ENCODE measurements at places on chromosomes 4 and X.

DNA sequence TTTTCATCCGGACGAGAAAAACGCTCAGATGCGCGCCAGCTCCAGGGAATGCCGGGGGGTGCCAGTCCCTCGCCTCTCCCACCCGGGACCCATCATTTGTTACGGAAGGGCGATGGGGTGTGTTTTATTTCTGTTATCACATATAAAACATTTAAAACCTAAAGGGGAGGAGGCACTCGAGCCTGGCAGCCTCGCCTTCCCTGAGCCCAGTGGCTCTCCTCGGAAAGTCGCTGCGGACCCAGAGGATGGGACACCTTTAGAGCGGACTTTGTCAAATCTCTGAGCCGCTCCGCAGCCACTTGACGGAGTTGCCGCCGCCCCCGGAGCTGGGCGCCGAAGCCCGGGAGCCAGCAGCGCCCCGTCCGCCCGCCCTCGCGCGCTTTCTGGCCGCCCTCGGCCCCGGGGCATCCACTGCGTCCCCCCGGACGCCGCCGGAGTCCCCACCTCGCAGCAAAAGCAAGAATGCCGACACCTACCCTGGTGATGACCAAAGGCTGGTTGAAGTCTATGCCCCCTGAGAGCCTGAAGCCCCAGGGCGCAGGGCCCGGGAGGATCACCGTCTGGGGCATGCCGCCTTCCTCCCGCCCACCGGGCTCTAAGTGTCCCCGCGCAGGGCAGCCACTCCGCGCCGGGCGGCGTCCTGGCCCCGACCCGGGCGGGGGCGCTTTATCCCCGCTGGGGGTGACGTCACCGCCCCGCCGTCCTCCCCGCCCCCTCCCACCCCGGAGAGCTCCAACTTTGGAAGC is at the start of gene PDLIM3:
Gene PDLIM3 (minus strand): TSS at position 642 of the 746 bp plus-strand sequence. CDS start 73 bp downstream, at position 569.
- DNase-seq = no peak

DNA sequence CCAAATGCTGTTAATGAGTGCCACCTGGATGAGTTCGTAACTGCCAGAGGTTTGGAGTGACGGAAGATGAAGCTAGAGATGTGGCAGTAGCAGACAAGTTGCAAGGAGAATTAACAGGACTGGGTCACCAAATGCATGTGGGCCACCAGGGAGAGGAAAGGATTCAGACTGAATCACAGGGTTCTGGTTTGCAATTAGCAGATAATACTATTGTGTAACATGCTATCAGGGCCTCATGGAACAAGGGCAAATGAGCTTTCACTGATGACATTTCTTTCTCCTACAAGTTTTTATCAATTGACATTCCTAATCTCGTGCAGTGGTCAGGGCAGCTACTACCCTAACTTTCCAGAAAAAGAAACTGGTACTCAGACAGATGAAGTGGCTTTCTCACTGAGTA is 21.4 kb downstream of the GAB3 start:
- no peak for DNase-seq

DNA sequence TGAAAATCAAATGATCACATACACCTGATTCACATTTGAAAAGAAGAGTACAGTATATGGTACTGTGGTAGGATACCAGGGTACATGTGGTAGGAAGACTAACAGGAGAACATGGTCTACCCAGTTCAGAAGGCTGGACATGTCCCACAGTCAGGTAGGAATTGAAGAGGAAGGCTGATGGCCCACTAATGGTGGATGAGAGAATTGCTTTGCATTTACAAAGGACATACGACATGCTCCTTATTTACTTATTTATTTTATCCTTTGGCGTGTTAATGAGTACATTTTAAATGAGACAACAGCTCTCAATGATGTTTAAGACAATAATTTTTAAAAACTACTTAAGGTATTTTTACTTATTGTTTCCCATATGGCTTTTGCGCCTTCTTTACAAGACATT is 106.7 kb upstream of the BMP2K start:
- DNase-seq = no peak

GRCh38 chr4:55706541-55706940 is 70.4 kb upstream of the NMU start:
- DNase-seq = no peak

- DNase-seq = no peak
Measured at GRCh38 chr4:181637186-181638105, 605.8 kb upstream of the TENM3 start.

GRCh38 chr4:30837861-30838260 is 117.7 kb downstream of the PCDH7 start:
- DNase-seq = no peak

DNA sequence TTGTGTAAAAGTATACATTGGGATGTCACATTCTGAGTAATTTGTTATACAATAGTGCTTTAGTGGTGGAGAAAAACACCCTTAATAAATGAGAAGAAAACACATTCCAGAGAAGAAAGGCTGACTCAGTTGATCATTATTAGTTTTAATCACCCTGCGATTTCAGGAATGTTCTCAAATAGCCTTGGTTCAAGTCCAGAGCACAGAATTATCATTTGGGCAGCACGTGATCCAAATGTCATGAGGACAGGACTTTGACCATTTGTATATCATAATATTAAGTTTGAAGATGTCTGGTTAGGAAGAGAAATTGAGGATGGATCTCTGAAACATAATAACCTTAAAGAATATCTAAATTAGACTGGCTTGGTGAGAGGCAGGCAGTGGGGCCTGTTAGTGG is 1434.3 kb upstream of the TENM3 start:
- DNase-seq = no peak

DNA sequence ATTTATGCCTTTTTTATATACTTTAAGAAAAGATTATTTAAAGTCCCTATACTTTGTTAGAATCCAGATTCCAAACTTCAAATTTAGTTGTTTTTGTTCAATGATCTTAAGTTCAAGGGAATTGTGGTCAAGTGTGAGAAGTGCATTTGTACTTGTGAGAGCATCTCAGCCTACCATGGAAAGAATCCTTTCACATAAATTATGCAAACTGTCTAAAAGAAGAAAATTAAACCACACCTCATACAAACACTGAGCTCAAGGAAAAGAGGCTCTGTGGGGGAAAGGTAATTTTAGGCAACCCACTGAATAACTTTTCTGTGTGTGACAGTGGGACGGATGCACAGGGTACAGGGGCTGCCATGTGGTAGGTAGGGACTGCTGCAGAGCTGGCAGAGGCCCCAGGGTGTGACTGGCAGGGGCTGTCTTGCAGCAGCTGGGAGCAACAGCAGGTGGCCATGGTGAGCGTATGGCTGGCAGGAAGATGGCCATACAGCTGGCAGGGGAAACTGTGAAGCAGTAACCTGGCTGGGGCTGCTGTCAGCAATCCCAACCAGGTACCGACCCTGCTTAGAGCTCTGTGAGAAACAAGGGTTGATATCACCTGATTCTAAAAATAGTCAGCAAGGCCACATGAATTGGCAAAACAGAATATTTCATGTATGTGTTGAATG is 130.6 kb downstream of the UGT8 start:
- DNase-seq = no peak

- no peak for DNase-seq
Measured at GRCh38 chrX:133909888-133910287, 75.5 kb downstream of the GPC3 start.

Data from T-helper 9 cell (primary cell).